ENCODE measurements at places on chromosomes 1 and 21. TPM values are rescaled to one million over a fixed set of nuclear protein-coding genes. Genes with fewer than 3 reads are reported as not detected.

GRCh38 chr1:205585835-205586785, 45.7 kb downstream of the ELK4 start:
- no peak for DNase-seq

The CD53 gene
- total RNA-seq: not detected

The NUAK2 gene
- total RNA-seq: 8.1 TPM

The PTTG1IP gene
- total RNA-seq: 194 TPM

The HAO2 gene
- total RNA-seq: not detected

All from IMR-90 (cell line).